Stimulated activated CD4-positive, alpha-beta T cell treated with anti-CD3 and anti-CD28 coated beads, Interleukin-12 subunit alpha, Interleukin-12 subunit beta, amount 100 ng/mL, for 4 hours (primary cell): ENCODE measurements at places on chromosomes 4 and X.

GRCh38 chrX:145840531-145840930 lies 22.9 kb downstream of the SLITRK2 start:
- no peak for DNase-seq

DNA sequence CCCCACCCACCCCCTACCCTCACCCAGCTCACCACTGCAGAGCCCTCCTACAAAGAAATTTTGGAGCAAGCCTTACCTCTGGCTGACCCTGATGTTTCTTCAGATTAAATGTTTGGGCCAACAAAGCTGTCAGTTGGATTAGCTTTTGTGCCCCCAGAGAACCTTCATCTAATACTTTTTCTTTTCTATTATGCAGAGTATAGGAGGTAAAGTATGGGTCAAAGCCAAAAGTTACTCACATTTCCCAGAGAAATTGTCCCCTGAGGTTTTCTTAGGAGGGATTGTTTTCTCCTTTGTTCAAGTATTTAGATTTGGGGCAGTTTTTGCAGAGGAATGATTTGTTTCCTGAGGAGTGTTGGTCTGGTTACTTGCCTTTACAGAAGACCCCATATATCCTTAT lies 69.5 kb downstream of the AASDH start:
- DNase-seq: no peak

DNA sequence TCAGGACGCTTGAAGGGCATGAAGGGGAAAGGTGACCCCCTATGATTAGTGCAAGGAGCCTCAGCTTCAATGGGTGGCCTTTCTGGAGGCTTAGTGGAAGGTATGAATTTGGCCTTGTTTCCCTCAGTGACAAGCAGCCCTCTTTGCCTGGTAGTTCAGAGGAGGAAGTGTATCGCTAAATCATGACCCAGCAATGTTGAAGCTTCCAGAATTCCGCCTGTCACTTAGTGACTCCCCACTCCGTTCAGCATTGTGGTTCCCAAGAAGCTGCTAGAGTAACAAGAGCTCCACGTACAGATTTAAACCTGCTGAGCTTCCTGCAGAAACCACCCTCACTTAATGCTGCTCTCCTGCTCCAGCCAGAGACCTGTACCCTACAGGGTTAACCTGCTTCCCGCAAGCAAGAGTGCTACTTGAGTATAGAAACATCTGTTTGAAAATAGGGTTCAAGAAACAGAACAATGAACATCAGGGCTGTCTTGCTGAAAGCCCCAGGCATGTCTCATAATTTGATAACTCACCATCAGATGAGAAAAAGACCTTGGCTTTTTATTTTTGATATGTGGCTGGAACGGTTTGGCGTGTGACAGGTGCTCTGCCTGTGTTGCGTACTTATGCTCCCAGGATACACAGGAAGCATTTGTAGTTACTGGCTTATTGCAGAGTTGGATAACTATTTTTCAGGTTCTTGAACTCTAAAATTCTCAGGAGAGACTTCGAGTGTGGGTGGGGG lies 105.2 kb downstream of the UCHL1 start:
- no peak for DNase-seq

DNA sequence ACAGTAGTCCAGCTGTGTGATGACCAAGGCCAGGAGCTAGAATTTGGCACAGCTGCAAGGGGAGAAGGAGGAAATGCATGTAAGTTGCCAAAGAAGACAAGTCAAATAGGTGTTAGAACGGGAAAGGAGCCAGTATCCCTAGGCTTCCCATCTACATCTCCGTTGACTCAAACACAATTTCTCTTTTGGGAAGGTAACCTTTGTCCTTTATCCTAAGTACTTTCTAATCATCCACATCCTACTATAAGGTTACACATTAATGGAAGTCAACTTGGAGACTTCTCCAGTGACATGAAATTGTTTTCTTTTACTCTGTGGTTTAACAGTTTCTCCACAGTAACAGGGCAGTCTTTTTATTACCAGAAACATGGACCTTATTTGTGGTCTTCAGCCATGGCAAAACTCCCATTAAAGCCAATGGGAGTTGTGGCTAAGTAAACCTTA lies 620.0 kb downstream of the ANKRD50 start:
- no peak for DNase-seq

DNA sequence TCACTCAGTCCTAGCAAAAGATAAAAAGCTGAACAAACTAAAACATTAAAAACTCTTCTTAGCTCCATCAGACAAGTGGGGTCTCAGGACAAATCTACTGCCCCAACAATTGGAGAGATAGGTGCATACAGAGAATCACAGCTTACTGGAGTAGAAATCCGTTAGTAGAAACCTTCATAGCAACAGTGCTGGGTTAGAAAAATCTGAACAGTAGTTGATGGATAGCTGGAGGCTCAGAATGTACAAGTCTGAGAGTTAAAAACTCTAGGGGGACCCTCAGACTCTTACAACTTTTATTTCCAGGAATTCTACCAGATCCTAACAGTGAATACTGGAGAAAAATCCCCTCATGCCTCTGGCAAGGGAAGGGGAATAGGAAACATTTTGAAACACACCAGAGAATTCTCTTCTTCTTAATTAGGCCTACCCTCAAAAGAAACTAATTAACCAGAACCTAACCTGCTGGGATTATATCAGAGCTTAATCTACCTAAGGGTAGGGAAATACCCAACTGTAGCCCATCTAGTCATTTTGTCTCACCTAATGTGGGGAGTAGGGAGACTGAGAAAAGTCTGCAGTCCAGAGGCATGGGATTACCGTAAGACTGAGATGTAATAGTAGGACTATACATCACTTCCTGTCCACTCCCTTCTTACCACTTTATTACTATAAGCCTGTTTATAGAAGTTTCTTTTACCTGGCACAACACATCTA lies 165.0 kb upstream of the CTSO start:
- DNase-seq: no peak

GRCh38 chrX:19372170-19372546 lies 28.4 kb downstream of the PDHA1 start:
- DNase-seq: peak; percentile 57

GRCh38 chr4:72899214-72899613 lies 170.3 kb downstream of the COX18 start:
- DNase-seq: no peak

- no peak for DNase-seq
Observed at GRCh38 chr4:169439244-169439643, 168.5 kb upstream of the SH3RF1 start.

GRCh38 chr4:52052475-52052780 lies 1.3 kb downstream of the SPATA18 start:
- DNase-seq: no peak

- DNase-seq: no peak
Observed at GRCh38 chr4:65023081-65023480, 613.8 kb upstream of the TECRL start.

DNA sequence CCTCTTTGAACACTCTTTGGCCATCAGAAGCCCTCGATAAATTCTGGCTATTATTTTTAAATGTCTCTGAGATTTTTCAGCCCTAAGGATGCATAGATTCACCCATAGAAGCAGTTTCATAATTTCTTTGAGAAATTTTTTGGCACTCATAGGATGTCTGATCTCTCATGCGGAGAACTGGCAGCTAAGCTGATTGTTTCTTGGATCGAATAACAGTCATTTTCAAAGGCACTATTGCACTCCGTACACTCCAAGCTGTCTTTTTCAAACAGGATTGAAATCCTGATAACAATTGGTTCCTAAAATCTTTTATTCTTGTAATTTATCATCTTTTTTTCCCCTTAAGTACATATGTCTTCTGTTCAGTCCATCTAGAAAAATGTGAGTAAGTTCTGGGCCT lies 411.9 kb downstream of the SPOCK3 start:
- no peak for DNase-seq

DNA sequence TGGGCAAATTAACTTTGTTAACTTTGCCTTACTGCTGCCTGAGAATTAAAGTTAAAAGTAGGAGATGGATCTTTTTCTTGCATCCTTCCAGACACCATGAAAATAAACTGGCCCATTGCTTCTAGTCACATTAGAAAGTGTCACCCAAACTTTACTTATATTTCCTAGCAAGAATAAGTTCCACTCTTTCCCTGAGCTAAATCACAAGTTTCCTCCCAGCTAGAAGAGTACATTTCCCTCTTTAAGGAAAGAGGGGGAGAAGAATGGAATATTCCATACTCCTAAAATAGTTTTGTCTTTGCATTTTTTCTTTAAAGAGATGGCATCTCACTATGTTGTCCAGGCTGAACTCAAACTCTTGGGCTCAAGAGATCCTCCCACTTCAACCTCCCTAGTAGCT lies 53.8 kb downstream of the TMEM150C start:
- no peak for DNase-seq

- no peak for DNase-seq
Observed at GRCh38 chr4:79576429-79576753, 168.4 kb upstream of the GK2 start.

GRCh38 chr4:157443537-157443936 lies 223.0 kb downstream of the GRIA2 start:
- no peak for DNase-seq

DNA sequence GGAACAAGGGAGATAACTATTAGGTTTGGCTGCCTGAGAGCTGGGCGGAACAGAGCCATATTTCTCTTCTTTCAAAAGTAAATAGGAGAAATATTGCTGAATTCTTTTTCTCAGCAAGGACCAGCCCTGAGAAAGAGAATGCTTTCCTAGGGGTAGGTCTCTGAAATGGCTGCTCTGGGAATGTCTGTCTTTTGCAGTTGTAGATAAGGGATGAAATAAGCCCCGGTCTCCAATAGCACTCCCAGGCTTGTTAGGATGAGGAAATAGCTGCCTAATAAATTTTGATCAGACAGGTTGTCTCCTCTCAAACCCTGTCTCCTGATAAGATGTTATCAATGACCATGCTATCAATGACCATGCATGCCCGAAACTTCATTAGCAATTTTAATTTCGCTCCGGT lies 207.8 kb upstream of the KIT start:
- no peak for DNase-seq

GRCh38 chr4:169263791-169264392 lies 6.9 kb downstream of the SH3RF1 start:
- DNase-seq: no peak

- DNase-seq: no peak
Observed at GRCh38 chr4:27716693-27717430, 856.2 kb downstream of the STIM2 start.

GRCh38 chr4:82696117-82696860 lies 102.3 kb downstream of the SCD5 start:
- no peak for DNase-seq

- DNase-seq: no peak
Observed at GRCh38 chr4:66297703-66298102, 627.4 kb upstream of the EPHA5 start.
